ENCODE measurements at places on chromosomes 6 and 20. TPM values are rescaled to one million over a fixed set of nuclear protein-coding genes. Genes with fewer than 3 reads are reported as not detected.

The PTK6 gene
- polyA plus RNA-seq: 0.07 TPM

The PRDM13 gene
- polyA plus RNA-seq: not detected

The GABRR1 gene
- not detected for polyA plus RNA-seq

The ALDH5A1 gene
- polyA plus RNA-seq: 0.75 TPM

The AGPAT1 gene
- 117 TPM for polyA plus RNA-seq

The TMEM200A gene
- 9.2 TPM for polyA plus RNA-seq

GRCh38 chr20:23456409-23456808, 3.7 kb upstream of the CST11 start:
- no peak for DNase-seq

DNA sequence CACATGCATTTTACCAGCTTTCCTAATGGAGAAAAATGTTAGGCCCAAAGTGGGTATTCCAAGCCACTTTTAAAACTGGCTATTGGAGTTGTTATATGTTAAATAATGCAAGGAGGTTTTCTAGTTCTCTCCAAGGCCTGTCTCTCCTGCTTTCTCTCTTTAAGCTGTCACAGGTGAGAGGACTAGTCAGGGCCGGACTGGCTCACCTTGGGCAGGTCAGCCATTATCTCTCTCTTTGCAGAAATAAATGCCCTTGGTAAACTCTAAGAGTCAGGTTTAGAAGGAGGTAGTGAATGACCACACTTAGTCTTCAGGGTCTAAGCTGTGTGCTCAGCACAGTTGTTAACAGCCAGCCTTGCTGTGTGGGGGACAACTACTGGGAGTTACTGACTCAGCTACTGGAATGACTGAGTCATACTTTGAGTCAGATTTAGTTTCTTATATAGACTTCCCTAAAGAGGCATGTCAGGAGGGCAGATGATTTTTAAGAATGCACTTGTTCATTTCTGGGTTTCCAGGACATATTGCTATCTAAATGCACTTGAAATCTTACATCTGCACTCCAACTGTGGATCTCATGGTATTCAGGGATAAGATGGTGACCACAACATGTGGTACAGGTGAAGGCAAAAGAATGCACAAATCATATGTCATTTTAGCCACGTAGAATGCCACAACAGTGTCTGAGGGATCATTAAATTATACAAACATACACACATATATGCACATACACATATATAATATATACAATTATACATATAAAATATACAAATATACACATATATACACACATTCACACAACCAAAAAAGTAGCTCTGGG, 719.4 kb downstream of the EPM2A start:
- DNase-seq: peak; percentile 71

- DNase-seq: peak; percentile 80
Measured at GRCh38 chr6:146543211-146543939, at the start of gene RAB32. Gene RAB32 (plus strand): TSS chr6:146543833. CDS start chr6:146543872, 39 bp downstream.

DNA sequence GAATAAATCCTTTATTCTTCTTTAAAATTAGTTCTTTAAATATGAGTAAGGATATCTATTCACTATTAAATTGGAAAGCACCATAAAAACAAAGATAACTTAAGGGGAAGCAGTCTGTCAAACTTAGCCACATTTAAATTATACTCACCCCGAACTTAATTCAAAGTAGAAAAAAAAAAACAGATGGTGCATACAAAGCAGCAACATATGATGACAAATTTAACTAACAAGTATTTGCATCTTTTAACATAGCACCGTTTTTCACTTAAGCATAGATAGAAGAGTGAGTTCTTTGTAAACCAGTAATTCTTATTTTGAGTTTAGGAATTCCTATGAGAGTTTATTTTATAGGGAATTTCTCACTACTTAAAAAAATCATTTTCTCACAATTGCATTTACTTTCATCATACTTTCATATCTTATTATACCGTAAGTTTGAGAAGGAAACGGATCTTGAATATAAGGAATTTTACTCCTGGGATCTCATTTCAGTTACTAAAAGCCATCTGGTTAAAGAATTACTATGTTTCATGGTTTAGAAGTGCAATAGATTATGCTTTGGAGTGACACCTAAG, 828.2 kb upstream of the MAP3K7 start:
- DNase-seq: no peak

- DNase-seq: no peak
Measured at GRCh38 chr20:57435498-57436222, 44.5 kb downstream of the RBM38 start.

DNA sequence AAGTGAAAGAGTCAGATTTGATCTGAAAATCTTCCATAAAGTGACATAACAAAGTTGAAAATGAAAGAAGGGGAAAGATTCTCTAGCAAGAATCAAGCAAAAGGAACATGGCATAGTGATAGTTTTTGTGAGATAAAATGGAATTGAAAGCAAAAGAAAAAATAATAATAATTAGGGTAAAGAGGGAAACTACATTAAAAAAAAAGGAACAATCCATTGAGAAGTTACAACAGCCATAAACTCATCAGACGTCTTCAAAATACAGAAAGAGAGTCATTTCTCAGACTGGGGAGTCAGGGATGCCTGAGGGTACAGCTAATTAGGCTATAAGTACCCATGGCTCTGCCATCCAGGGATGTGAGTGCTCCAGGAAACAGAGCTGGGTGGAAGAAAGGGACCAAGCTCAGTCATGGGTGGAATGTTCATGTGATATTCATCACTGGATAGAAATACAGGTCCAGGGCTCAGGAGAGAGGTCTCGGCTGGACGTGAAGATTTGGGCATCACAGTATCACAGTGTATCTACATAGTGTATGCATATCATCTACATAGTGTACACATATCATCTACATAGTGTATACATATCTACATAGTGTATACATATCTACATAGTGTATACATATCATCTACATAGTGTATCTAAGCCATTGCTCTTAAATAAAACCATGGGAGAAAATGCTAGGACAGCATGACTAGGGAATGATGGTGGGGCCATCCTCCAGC, 29.4 kb downstream of the DUSP22 start:
- no peak for DNase-seq

DNA sequence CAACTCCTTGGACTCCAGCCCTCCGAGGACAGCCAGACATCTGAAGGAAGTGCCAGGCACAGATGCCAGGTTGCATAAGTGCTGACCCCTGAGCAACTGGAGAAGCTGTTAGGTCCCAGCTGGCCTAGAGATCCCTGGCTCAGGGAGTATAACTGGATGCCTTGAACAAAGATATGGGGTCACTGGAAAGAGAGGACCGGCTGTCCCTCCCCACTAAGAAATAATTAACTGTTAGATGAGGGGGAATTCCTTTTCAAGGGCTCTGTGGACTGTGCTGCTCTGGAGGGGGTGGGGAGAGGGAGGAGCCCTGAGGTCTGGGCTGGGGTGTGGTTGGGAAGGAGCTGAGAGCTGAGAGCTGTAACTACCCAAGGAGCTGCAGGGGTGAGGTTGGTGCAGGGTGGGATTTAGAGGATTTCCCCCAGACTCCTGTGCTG, 39.6 kb downstream of the HLA-F start:
- no peak for DNase-seq

DNA sequence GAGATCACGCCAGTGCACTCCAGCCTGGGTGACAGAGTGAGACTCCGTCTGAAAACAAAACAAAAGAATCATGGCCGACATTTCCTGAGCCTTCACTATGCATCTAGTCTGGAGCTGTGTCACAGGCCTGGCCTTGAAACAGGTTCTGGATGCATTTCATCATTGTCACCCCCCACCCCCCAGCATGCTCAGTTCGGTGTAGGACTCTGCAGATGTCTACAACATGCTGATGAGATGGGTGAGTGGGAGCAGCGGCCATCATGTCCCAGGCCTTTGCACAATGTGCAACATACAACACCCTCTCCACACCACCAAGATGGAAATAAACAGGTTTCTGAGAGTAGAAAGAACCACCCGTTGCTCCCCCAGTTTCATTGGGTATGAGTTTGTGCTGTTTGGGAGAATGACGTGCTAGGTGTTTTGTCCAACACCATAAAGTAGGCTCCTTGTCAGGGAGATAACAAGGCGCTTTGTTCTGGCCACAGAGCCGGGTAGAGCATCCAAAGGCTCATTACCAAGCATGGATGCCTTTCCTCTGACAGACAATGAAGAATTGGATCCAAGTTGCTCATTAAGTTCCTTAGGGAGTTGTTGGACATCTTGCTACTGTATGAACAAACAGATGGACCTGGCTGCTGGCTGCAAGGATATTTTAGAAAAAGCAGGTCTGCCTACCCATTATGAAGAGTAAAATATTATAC, 22.1 kb downstream of the SNHG17 start:
- DNase-seq: no peak

DNA sequence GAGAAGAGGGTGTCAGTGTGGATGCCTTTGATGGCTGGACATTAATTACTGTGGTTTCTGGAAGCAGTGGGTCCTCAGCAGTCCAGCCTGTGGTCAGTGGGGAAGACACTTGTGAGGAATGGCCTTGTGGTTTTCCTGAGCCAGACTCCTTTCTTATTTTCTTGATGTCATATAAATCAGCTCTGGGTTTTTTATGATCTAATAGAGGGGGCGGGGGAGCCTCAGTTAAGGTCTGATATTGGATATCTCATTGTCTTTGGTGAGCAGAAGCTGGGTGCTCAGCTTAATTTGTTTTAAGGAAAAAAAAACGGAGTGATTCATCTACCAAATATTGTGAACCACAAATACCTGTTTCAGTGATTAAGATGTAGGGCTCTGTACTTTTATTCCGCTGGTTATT, 62.1 kb downstream of the OTOR start:
- no peak for DNase-seq

- no peak for DNase-seq
Measured at GRCh38 chr20:63402860-63403220, 41.7 kb upstream of the CHRNA4 start.
